ENCODE measurements at places on chromosomes 3 and 15. TPM values are rescaled to one million over a fixed set of nuclear protein-coding genes. Genes with fewer than 3 reads are reported as not detected.

GRCh38 chr3:14876921-14877333, 58.2 kb downstream of the FGD5 start:
- H3K27me3 ChIP-seq: no peaks in the 10 kb centered on the region
- H3K27ac ChIP-seq: no peak overlapping the region
- H3K36me3 ChIP-seq: no peaks in the 10 kb centered on the region
- DNase-seq: no peak

- DNase-seq: no peak
- H3K27me3 ChIP-seq: no peaks in the 10 kb centered on the region
- no peak overlapping the region for H3K4me3 ChIP-seq
- no peaks in the 10 kb centered on the region for H3K36me3 ChIP-seq
- H3K27ac ChIP-seq: no peak overlapping the region
These were observed 179.9 kb downstream of the MCTP2 start for GRCh38 chr15:94411285-94411684.

Gene GOLGA8H
- total RNA-seq: 1.5 TPM

GRCh38 chr3:73409138-73409763, 215.5 kb downstream of the PDZRN3 start:
- no peak for DNase-seq
- no peak overlapping the region for H3K4me3 ChIP-seq
- peaks cover 15% of the 10 kb centered on the region for H3K4me1 ChIP-seq
- no peaks in the 10 kb centered on the region for H3K36me3 ChIP-seq

DNA sequence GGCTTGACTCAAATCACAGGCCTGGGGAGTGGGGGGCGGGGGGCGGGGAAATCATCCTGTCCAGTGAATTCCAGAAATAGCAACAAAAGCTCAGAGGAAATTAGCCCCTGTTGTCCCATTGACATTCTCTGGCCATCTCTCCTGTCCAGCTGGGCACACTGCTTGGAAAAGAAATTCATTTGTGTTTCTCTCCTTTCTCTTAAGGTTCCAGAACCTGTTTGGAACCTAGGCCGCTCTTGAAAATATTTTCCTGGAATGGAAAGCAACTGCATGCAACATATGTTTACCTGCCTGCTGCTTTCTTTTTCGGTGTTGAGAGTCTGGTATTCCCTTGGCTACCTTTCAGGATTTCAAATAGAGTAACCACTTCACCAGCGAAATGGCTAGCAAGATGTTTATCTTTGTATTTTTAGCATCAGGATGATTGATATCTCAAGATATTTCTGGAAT, 169.0 kb downstream of the GHSR start:
- peak overlapping the region; percentile 73 for H3K27ac ChIP-seq
- no peaks in the 10 kb centered on the region for H3K27me3 ChIP-seq
- DNase-seq: no peak

DNA sequence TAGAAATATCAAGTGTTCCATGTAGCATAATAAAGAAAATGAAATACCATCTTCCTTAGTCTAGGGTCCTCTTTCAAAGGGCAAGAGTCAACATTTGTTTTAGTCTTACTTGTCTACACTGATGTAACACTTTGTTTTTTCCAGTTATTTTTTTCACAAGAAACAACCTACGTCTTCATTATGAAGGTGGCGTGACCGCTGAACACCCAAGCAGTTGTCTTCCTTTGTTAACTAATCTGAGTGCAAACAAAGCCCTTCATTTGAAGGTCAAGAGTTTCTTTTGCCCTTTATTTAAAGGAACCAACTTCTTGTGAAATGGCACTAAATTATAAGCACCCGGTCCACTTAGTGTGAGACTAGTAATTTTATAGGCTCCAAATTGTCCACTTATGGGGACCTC, 73.2 kb downstream of the CD47 start:
- H3K4me1 ChIP-seq: no peaks in the 10 kb centered on the region
- no peaks in the 10 kb centered on the region for H3K36me3 ChIP-seq
- no peak overlapping the region for H3K4me3 ChIP-seq

DNA sequence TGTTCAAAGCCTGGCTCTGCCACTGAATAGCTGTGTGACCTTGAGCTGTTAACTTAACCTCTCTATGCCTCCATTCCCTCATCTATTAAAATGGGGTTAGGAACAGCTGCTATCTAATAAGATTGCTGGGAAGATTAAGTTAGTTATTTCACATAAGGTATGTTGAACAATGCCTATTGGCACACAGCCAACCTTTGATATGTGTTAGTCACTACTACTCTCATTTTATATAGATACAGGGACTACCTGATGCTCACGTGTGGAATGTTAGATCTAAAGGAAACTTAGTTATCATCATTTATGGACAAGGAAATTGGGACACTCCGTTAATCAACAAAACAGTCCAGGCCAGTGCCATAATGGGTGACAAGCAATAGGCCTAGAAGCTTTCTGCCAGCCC, 332.4 kb upstream of the PPP2R3A start:
- no peaks in the 10 kb centered on the region for H3K36me3 ChIP-seq
- H3K27me3 ChIP-seq: no peaks in the 10 kb centered on the region
- no peak overlapping the region for H3K27ac ChIP-seq
- no peak for DNase-seq

GRCh38 chr15:27491666-27492621, 521.0 kb downstream of the GABRG3 start:
- no peaks in the 10 kb centered on the region for H3K27me3 ChIP-seq
- H3K4me1 ChIP-seq: no peaks in the 10 kb centered on the region
- H3K27ac ChIP-seq: no peak overlapping the region
- H3K4me3 ChIP-seq: no peak overlapping the region

GRCh38 chr3:143658861-143659260, 189.4 kb downstream of the SLC9A9 start:
- H3K4me1 ChIP-seq: no peaks in the 10 kb centered on the region
- no peak overlapping the region for H3K27ac ChIP-seq
- H3K4me3 ChIP-seq: no peak overlapping the region
- no peak for DNase-seq
- H3K27me3 ChIP-seq: no peaks in the 10 kb centered on the region

DNA sequence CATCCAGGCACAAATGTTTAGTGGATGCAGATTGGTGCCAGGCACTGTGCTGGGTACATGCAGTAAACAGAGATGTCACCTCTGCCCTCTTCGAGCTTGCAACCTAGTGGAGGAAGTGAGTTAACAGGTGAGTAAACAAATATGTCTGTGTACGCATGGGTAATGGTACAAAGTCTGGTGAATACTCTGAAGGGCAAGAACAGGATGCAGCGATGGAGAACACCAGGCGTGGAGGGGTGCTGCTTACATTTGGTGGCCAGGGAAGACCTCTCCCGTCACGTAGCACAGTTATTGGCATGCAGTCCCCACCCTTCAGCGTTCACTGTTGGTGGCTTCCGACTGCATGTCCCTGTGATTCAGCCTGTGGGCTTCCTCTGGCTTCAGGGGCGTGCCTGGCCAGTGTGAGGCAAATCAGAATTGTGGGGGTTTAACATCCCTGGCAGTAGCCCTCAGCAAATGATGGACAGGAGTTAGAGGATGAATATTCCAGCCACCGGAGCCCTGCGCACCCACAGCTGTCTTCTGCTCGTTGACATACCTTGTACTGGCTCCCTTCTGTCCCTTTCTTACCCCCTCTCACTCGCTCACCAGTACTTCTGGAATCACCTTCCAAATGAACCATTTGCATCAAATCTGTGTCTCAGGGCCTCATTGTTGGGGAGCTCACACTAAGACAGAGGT, 9.1 kb upstream of the HDAC11 start:
- no peaks in the 10 kb centered on the region for H3K27me3 ChIP-seq
- no peak overlapping the region for H3K4me3 ChIP-seq
- no peak for DNase-seq
- H3K36me3 ChIP-seq: no peaks in the 10 kb centered on the region
- H3K4me1 ChIP-seq: no peaks in the 10 kb centered on the region
- H3K27ac ChIP-seq: no peak overlapping the region

GRCh38 chr3:32817257-32817557, 590 bp upstream of the TRIM71 start:
- no peak for DNase-seq
- no peaks in the 10 kb centered on the region for H3K36me3 ChIP-seq
- H3K27ac ChIP-seq: peak overlapping the region; percentile 87
- peaks cover 36% of the 10 kb centered on the region for H3K4me1 ChIP-seq

DNA sequence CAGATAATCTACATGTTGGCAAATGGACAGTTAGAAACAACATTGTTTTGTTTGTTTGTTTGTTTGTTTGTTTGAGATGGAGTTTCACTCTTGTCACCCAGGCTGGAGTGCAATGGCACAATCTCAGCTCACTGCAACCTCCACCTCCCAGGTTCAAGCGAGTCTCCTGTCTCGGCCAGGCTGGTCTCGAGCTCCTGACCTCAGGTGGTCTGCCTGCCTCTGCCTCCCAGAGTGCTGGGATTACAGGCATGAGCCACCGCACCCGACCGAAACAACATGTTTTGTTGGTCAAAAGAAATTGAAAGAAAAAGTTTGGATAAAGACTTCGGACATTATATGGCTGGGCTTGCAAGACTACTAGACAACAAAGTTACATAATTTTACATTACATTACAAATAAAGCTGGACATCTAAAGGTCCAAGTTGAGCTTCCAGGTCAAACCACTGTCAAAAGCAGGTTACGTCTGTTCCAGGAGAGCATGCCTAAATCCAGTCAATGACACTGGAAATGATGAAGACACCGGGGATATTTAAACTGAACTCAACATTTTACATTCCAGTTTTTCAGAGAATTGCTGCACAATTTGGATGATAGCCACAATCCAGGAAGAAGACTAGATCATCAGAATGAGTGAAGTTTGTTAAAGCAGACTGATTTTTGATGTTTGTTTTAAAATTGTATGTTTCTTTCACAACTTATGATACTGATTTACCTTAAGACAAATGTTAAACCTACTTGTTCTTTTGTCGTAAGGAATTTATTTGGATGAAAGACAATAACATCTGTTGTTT, 18.6 kb downstream of the SERP1 start:
- no peaks in the 10 kb centered on the region for H3K36me3 ChIP-seq
- H3K4me3 ChIP-seq: no peak overlapping the region
- no peak overlapping the region for H3K27ac ChIP-seq
- no peak for DNase-seq

Gene CPN2
- total RNA-seq: 0.36 TPM

DNA sequence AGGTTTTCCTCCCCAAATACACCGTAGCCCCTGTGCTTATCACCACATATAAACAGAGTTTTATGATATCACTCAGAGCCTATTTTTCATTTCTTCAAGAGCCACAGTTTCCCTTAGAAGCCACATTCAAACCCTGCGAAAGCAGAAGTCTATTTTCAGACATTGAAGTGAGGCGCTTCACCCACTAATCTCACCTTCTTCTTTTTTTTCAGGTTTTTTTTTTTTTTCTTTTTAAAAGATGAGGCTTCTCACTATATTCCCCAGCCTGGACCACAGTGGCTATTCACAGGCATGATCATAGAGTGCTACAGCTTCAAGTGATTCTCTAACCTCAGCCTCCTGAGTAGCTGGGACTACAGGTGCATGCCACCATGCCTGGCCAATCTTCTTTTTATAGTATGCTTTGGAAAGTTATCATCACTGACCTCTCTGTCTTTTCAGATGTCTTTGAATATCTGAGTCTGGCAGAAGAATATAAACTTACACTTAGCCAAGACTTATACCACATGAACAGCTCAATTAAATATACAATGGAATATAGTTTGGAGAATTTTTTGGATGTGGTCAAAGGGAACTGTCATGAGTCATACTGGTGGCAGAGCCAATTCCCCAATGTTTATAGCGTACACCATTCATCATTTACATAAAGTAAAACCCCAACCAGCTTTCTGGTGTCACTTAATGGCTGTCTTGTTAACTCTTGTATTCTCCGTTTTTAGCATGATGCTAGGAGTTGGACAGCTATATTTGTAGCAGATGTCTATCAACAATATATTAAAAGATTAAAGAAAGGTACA, 59.7 kb upstream of the CCDC50 start:
- H3K27me3 ChIP-seq: no peaks in the 10 kb centered on the region
- no peak for DNase-seq
- H3K27ac ChIP-seq: no peak overlapping the region
- no peaks in the 10 kb centered on the region for H3K4me1 ChIP-seq
- H3K36me3 ChIP-seq: no peaks in the 10 kb centered on the region
- H3K4me3 ChIP-seq: no peak overlapping the region

- H3K27ac ChIP-seq: no peak overlapping the region
- H3K4me1 ChIP-seq: peaks cover 10% of the 10 kb centered on the region
- H3K4me3 ChIP-seq: no peak overlapping the region
- no peak for DNase-seq
- H3K36me3 ChIP-seq: no peaks in the 10 kb centered on the region
These were observed 85.0 kb upstream of the DPH6 start for GRCh38 chr15:35630985-35631384.

DNA sequence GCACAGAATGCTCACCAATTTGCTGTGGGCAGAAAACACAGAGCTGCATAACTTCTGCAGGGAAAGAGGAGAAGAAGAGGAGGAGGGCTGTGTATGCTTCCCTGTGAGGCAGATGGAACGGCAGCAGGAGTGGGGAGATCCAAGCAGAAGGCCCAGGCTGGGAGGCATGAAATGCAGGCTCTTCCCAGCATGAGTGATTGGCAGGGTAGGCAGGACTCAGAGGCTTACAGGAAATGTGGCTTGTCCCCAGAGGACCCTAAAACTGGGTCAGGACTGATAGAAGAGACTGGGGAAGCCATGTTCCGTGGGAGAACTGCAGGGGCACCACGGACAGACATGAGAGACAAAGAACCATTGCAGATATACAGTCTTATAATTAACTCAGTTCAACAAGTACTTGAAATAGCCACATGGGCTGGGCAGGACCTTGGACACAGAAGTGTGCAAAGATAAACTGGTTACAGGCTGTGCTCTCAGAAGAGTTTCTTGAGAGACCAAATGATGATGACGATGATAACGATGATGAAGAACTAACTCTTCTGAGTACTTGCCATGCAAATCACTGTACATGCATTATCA, 286.9 kb downstream of the EPHB1 start:
- H3K27me3 ChIP-seq: peaks cover 10% of the 10 kb centered on the region
- H3K27ac ChIP-seq: no peak overlapping the region
- no peak for DNase-seq
- H3K4me1 ChIP-seq: no peaks in the 10 kb centered on the region

DNA sequence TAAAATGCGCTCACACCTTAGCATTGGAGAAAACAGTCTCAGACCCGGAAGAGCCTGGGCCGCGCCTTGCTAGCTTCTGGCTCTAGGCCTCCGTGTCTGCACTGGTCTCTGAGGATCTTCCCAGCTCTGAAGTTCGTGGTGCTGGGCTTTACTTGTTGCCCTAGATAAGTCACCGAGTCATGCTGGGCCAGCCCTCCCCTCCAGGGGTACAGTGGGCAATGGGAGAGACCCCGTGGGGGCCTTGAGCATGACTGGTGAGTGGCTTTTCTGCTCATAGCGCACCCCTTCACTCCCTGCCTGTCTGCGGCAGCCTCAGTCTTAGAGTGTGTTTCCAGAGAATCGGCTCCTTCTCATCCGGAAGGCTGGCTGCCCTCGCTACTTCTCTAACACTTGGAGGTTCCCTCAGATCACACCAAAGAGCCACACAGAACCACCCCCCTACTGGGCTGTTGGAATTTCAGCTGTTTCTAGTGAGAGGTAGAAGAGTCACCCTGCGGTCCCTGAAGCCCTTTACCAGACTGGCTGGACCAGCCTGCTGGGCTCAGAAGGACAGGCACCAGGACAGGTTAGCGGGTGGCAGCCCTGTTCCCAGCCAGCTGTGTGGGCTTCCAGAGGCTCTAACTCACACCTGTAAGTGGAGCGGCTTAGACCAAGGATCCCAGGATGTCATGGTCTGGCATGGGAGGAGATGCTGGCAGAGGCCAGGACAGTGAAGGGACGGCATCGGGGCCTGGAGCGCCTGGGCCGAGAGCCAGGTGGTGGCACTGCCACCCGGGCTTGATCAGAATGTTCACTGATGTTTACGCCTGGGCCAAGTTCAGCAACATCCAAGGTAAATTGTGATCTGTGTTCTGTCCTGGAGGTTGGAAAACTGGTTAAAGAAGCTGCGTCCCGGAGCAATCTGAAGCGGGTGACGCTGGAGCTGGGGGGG, 17.9 kb downstream of the ALDH1A3 start:
- no peak overlapping the region for H3K4me3 ChIP-seq
- no peak for DNase-seq

Gene FMN1
- total RNA-seq: 1.8 TPM
